Stimulated activated CD4-positive, alpha-beta T cell treated with anti-CD3 and anti-CD28 coated beads, Interleukin-15, amount 100 ng/mL, for 48 hours (primary cell): ENCODE measurements at places on chromosomes 3 and 15.
A peak's percentile ranks its signal among the peaks of the same experiment; 100 is the strongest.

- no peak for DNase-seq
Measured at GRCh38 chr3:70889162-70890019, 577.0 kb upstream of the MDFIC2 start.

DNA sequence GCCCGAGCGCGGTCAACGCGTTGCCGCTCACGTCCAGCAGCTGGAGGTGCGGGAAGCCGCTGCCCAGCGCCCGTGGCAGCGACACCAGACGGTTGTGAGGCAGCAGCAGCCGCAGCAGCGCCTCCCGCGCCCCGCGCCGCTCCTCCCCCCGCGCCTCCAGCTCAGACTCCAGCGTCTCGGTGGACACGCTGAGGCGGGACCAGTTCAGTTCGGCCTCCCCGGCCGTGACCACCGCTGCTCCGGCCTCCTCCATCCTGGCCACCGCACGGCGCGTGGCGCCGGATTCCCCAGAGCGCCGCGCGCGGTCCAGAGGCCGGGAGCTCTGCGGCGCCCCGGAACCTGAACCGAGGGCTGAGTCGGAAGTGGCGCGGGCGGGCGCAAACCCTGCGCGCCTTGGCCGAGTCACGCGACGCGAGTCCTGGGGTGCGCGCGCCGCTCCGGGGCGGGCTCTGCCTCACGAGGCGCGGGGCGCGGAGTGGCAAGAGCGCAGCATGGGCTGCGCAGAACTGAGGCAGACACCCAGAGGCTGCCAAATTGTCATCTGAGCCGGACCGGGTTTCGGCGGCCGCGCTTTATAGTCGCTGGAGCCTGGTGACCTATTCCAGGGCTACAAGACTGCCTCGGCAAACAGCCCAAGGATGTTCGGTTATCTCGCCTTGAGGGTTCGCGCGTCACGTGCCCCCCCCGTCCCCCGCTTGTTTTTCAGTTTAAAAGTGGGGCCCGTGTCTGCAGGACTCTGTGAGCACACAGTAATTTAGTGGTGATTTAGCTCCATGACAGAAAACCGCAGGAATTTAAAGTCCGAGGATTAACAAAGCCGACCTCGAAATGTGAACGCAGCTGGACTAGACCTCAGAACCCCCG lies at the start of gene LRRC58:
Gene LRRC58, minus strand, starts transcription at position 364 of the 864 bp plus-strand sequence. Its CDS starts 111 bp downstream, at position 253.
- peak; percentile 72 for DNase-seq

- no peak for DNase-seq
Measured at GRCh38 chr3:73469331-73469730, 155.4 kb downstream of the PDZRN3 start.

GRCh38 chr3:184380185-184380626 lies 352 bp downstream of the CHRD start:
- no peak for DNase-seq

GRCh38 chr15:80778964-80779657 lies at the start of gene CEMIP:
TSS of gene CEMIP (plus strand) at chr15:80779370. CDS start at chr15:80873880, 94,510 bp downstream.
- DNase-seq = peak; percentile 66

- DNase-seq = no peak
Measured at GRCh38 chr15:64544450-64544849, 84.1 kb downstream of the ZNF609 start.

DNA sequence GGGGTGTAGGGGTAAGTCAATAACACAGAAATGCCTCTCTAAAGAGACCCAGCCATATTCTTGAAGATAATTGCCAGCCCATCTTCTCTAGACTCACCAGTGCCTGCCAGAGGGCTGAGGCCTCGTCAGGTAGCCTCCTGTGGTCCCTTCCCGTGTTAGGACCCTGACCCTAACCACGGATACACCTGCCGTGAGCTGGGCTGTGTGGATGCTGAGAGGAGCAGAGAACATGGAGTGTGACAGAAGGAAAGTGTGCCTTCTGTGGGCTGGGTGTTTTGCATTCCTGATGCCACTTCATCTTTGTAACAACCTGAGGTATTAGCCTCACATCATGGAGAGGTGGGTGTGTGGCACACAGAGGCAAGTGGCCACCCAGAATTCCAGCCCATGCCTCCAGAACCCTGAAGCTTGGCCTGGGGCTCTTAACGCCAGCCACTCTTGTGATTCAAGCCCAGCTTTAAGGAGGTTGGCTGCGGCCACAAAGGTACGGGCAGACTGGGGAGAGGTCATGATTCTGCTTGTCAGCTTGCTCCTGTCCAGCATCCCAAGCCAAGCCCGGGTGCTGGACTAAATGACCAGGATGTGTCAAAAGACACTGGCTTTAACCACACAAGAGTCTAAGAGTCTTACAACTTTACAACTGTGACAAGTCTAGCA lies 21.1 kb upstream of the ABTB1 start:
- no peak for DNase-seq

GRCh38 chr3:47579875-47580274 lies 1.2 kb upstream of the CSPG5 start:
- DNase-seq = no peak

DNA sequence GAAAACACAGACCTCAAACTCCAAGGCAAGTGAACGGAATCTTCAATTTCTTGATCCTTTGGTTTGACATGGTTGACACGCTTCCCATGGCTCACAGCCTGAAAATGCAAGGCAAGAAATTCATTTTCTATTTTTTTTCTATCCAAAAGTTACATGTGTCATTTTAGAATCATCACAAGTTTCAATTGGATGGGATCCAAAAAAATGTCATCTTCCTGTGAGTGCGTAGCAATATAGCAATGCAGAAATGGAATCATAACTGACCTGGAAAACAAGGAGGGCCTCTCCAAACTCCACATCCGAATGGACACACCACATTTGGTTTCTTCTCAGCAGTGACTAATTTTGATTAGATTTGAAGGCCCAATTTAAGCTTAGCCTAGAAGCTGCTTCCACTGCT lies 175.8 kb upstream of the ATP11B start:
- no peak for DNase-seq

DNA sequence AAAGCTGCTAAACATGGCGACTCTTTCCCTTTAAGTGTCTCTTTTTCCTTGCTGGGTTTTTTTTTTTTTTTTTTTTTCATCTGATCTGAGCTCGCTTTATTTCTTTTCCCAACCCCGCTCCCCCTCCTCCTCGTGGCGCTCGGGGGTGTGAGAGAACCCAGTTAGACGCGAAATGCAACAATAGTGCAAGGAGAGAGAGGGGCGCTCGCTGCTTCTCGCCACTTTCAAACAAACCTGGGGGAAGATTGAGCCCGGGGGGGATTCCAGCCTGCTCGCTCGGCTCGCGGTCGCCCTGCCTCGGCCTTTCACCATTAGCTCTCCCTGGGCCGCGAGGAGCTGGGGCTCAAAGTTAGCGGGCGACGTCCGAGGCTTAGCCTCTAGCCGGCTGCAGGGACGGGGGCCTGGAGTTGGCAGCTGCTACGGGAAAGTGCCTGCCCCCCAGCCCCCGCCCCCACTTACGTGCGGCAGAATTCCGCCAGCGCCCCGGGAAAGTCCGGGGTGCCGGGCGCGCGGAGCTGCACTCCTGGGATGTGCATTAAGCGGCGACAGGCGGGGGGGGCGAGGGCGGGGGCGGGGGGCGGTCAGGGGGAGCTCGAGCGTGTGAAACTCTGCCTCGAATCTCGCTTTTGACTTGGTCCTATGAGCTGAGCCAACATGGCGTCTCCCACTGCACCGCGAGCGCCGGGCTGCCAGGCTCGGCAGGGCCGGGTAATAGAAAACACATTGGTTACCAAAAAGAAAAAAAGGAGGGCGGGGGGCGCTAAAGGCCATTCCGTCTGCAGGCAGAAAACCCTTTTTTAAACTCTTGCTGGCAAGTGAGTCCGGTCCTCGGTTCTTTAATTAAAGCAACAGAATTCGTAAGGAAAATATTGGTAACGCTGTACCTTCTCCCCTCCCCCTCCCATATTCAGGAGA lies 10.4 kb downstream of the NR2F2 start:
- DNase-seq = no peak

- DNase-seq = no peak
Measured at GRCh38 chr3:87025661-87026645, 35.0 kb upstream of the VGLL3 start.

DNA sequence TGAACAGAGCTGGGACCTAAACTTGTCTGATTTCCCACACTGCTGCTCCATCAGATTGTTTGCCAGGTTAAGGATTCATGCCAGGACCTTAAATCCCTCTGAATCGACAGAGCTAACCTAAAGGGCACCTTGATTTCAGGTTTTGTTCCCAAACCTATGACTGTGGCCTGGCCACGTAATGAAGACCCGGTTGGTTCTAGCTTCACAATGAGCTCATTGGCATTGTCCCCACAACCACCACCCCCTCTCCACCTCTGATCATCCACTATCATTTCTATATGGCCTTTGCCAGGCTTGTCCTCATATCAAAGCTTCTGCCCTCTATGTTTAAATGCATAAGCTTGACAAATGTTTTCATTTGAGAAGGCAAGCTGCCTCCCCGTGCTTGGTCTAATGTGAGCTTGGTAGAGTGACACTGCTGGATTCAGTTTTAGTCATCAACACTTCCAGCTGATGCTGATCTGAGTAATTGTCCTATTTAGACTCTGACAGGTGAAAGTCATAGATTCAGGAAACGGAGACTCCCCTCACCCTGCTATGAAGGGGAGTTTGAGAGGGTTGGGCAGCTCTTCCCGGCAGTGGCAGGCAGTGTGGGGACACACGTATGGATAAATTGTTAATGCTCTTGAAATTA lies 407.1 kb upstream of the CFAP20DC start:
- DNase-seq = peak; percentile 36

DNA sequence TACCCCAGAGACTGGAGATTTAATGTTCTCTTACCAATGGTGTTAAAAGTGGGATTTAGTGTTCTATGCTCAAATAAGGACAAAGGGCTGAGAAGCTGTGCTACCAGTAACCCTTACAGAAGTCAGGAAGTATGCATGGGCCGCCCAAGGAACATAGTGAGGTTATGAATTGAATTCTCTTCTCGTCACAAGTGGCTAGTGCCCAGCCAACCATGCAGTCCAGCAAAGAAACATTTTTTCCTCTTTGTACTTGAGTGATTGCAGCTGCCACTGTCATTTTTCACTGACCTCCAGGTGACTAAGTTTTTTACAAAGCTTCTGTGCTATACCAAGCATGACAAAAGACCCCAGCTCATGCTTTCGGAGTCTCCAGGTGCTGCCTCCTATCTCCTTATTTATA lies 110.6 kb upstream of the DCBLD2 start:
- no peak for DNase-seq
